ENCODE measurements at places on chromosomes 6 and 20.

DNA sequence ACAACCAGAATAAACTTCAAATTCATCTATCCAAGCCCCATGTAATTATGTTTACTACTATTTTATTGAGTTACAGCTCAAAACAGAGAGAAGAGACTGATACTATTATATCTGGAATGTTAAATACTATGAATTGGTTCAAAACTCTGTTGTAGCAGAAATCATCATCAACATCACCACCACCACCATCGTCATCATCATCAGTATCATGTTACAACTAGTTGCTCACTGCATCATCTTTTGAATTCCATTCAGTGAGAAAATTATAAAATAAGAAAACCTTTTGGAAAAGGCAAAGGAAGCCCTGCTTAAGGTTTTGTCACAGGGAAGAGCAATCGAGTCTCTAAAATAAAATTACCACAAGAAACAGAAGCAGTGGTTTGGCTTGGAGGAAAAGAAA is 36.2 kb upstream of the THEMIS start:
- DNase-seq = no peak

DNA sequence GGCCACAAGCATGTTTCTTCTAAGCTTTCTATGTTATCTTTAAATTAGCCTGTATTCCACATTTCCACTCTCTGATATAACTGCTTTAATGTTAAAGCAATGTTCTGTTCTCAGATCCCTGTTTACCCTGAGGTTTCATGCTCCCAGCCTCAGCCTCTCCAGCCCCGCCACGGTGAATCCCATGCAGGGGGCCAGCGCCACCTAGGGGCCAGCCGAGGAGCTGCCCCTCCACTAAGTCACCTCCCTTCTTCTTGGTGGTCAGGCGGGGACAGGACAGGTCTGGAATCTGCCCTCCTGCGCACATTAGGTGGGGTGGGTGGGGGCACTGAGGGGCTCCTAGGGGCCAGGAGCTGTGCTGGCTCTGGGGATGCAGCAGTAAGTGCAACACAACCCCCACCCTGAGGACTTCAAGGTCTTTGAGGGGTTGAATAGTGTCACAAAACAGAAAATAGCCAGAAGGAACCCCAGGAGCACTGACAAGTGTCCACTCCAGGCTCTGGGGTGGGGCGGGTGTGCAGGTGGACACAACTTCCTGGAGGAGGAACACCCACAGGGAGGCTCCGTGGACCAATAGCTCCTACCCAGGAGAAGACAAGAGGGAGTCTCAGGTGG is 61.6 kb downstream of the RAB44 start:
- DNase-seq = peak; percentile 71

- no peak for DNase-seq
These were observed 168.2 kb upstream of the SSTR4 start for GRCh38 chr20:22866812-22867341.

DNA sequence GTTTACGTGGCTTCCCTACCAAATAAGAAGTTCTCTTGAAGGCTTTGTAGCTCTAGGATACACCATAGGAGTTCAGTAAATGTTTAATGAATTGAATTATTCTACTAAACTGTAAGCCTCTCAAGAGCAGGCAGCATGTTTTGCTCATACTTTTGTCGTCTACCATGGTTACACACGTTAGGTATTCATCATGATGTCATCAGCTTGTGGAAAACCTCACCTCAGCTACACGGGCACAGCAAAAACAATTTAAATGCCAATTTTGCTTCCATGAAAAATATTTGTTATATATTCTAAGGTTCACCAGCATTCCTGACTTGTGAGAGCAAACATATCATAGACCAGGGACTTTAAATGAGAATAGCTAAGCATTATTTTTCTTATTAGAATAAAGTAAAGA is 16.7 kb downstream of the NCOA5 start:
- no peak for DNase-seq

GRCh38 chr6:133062696-133063306 is 178.4 kb upstream of the EYA4 start:
- DNase-seq = no peak

GRCh38 chr6:159045801-159046200 is 1.0 kb upstream of the TAGAP start:
- no peak for DNase-seq

DNA sequence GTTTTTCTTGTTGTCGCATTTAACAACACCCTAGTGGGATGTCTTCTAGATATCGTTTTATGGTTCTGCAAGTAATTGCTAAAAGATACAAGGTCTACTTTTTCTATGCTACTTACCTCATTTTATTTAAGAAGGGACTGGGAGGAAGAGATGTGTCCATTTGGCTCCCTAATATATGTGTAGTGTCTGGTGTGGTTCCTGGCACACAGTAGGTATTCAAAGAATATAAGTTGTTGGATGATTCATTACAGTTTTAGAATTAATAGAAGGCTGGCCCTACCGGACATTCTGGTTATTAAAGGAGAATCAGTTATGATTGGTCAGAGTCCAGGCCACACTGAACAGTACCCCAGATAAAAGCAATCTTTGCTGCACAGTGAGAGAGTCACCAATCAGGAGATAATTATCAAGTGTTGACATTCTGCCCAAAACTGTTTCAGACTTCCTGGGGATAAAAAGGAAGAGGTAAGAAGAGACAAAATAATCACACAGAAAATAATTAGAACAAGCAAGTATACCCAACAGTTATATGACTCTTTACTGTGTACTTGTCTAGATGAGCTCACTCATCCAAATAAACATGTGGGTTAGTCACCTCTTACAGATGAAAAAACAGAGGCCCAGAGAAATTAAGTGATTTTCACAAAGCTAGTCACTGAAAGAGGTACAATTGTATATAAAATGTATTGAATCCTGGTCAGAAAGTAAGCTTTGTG is 7.0 kb downstream of the TMEM244 start:
- no peak for DNase-seq

DNA sequence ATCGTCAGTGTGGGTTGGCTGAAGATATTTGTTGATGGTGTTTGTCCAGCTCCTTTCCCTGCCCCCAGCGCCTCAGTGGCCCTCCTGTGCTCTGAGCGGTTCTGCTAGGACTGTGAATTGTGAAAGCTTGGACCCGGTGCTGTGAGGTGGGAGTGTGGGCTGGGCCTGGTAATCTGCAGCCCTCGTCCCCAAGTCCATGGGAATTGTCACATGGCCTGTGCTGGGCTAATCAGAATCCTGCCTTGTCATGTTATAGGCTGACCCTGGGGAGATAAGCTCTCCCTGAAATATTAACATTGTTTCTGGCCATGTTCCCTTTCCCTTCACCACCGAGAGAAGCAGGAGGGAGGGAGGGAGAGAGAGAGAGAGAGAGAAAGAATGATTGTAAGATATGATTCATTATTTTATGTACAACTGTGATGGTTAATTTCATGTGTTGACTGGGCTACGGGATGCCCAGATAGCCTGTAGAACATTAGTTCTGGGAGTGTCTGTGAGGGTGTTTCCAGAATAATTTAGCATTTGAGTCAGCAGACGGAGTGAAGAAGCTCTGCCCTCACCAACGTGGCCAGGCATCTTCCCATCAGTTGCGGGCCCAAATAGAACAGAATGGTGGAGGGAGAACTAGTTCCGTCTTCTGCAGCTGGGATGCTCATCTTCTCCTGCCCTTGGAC is 62.4 kb downstream of the TFAP2C start:
- no peak for DNase-seq

GRCh38 chr20:50345712-50346373 is 155.2 kb downstream of the CEBPB start:
- DNase-seq = no peak

DNA sequence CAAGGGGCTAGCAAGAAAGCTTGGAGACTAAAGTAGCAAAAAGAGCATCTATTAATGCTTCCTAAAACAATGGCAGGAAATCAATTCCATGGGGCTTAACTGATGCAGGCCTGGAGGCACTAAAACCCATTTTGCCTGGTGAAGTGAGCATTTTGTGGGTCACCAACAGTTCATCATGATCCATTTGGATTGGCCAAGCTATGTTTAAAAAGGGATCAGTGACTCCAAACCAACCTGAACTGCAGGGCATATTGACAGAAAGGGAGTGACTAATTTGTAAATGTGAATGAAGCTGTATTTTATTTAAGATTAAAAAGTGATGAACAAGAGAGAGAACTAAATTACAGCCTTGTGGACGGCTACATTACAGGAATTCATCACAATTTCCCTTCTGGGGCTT is 132.0 kb downstream of the PCSK2 start:
- DNase-seq = no peak

DNA sequence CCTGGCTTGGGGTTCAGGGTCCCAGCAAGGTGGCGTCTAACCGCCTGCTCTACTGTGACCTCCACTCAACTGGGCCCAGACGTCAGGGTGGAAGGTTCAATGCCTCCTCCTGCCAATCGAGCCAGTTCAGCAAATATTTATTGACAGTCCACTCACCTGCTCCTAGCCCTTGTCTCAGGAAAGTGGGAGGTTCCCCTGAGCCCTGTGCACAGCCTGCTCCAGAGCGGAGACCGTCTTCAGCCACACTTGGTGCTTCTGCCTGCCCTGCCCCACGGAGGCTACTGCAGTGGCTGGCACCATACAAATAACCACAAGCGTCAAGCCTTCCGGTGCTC is 6.1 kb downstream of the CCDC167 start:
- DNase-seq = peak; percentile 73

DNA sequence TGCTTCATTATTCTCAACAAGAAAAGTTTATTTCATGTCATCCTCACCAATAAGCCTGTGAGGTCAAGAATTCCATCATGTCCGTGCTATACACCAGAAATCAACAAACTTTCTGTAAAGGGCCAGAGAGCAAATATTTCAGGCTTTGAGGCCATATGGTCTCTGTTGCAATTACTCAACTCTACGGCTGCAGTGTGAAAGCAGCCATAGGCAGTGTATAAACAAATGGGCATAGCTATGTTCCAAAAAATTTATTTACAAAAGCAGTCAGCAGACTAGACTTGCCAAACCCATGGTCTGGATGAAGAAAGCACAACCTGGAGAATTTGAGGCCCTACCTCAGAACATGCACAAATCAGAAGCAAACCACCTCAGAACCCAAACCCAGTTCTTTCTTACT is 118.5 kb downstream of the PCSK2 start:
- DNase-seq = no peak

DNA sequence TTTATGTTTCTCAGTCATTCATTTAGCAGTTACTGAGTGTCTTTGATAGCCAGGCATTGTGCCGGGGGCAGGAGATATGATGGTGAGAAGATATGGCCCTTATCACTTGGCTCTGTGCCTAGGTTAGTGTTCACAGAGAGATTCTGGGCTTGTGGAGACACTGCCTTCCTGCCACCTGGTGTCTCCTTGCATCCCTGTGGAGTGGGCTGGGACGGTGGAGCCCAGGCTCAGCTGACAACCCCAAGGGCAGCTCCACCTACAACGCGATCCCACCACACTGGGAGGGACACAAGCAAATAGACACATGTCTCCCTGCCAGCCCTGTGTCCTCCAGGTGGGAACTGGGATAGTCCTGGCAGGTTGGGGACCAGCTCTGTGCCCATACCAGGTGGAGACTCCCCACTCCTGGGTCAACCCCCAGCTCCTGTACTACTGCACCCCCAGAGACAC is 30.3 kb upstream of the VEGFA start:
- no peak for DNase-seq

DNA sequence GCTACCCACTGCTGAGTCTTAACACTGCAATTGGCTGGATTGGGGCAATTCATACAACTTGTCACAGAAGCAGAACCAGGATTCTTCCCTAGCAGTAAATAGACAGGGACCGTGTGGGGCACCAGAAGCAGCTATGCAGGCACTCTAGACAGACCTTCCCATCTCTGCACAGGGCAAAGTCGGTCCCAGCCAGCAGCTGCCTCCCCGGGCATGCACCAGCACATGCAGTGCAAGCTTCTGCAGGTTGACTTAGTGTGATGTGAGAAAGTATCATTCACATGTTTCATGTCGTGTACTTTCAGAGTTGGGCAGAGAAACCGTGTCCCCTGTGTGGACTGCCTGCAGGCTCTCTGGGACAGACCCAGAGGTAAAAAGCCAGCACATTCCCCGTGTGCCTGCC is 98.0 kb upstream of the FOXA2 start:
- DNase-seq = no peak

- DNase-seq = no peak
These were observed 101.0 kb upstream of the MTHFD1L start for GRCh38 chr6:150764334-150765066.

DNA sequence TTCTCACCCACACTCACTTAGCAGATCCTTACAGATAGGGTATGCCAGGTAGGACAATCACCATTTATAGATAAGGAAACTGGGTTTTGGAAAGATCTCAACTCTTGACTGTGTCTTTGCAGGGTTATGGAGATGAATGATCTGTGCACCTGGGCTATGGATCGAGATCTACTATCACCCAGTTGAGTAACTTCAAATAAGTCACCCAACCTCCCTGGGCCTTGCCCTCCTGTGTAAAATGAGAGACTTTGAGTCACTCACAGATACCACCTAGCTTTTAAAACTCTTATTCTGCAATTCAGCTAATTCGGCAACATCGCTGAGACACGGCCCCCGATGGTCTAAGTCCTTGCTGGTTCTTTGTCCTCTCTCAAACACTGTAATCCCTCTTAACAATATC is 53.5 kb downstream of the HIVEP2 start:
- no peak for DNase-seq

DNA sequence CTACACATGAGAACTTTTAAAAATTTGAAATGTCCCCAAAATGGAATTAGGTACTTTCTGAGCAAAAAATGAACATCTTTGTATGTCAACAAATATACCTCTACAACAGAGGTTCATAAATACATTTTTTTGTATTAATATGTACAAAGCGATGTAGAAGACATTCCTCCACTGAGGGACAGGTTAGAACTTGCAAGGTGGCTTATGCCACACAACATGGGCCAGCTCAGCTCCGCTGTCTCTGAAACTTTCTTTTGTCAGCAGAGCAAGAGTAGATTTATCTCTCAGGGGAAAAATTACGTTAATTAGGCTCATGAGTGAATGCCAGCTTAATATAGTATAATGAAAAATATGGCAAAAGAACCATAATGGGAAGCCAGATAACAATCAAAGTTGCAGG is 10.6 kb upstream of the TMEM242 start:
- no peak for DNase-seq

GRCh38 chr6:57267586-57268293 is 45.6 kb upstream of the RAB23 start:
- peak; percentile 15 for DNase-seq

- no peak for DNase-seq
These were observed 19.8 kb downstream of the DSE start for GRCh38 chr6:116390581-116390980.

Data from NCI-H748 treated with DMSO at 0.1 percent for 48 hours (cell line).